ENCODE measurements at places on chromosomes 5 and 9. TPM values are rescaled to one million over a fixed set of nuclear protein-coding genes. Genes with fewer than 3 reads are reported as not detected.
A peak's percentile ranks its signal among the peaks of the same experiment; 100 is the strongest.

DNA sequence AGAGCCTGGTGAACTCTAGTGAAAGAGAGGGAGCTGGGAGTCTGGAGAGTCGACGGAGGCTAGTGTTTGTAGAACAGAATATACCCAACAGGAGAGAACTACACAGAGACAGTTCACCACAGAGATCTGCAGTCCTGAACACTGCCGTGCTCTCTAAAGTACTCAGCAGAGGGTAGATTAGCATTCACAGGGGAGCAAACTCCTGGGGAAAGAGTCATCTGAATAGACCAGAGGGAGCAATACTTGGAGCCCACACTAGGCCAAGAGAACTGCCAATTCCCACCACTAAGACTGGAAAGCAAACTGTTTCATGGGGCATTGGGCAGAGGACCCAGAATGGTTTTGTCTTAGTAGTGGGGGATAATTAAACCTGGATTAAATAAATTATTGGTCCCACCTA is 235.6 kb downstream of the EDIL3 start:
- DNase-seq: no peak

DNA sequence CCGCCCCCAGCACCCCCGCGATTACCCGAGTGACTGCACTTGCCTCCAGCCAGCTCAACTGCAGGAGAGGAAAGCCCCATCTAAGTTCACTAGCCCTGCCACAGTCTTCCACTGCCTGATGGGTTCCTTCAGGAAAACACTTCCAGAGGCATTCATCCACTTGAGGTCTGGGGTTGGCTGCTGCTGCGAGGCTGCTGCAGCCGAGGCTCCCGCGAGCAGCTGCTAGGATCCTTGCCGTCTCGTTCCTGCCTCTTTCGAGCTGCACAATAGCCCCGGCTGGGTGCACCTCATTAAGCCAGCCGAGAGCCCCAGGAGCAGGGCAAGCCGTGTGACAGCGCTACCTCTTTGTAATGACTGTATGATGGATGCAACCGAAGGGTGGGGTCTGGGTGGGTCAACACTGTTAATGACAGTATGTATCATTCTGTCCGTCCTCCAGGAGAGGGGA is 24.2 kb upstream of the ELAVL2 start:
- DNase-seq: no peak

GRCh38 chr5:15008476-15008875 is 136.9 kb upstream of the ANKH start:
- no peak for DNase-seq

DNA sequence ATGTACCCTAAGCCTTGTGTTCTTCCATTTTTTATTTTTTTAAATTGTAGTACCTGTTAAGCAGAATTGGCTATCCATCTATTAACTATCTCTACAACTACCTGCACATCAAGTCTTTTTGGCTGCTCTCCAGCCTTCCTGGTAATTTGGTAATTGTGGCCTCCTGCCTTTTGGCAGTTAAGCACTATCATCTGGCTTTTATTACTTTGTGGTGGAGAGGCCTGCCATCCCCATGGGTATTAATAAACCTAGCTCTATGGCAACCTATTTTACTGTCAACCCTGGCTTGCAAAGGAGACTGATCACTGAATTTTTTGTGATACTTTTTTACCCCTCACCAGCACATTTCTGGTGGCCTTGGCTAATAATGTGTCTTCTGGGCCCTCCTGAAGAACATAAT is 20.5 kb downstream of the SELENOP start:
- no peak for DNase-seq

- no peak for DNase-seq
Measured at GRCh38 chr5:61918611-61919010, 387.4 kb upstream of the KIF2A start.

- peak; percentile 77 for DNase-seq
Measured at GRCh38 chr9:32579706-32580331, 6.9 kb upstream of the NDUFB6 start.

GRCh38 chr5:42718591-42718990 is 38.0 kb upstream of the CCDC152 start:
- DNase-seq: peak; percentile 5

DNA sequence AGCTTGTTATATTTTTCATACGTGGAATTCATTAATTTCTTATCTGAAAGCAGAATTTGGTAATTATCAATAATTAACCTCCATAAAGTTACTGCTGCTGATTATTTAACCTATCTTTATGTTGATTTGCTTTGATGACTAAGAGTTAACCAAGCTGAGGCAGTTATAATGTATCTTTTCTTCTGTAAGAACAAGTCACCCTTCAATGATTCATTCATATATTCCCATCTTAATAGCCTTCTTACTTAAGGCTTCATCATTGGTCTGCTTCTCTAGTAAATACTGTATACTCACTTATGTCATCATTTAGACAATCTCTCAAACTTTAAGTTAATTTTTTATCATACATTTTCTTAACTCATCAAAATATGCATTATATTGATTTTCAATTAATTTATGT is 592.2 kb downstream of the ANXA1 start:
- DNase-seq: no peak

GRCh38 chr5:176892663-176893062 is 6.5 kb downstream of the HK3 start:
- DNase-seq: no peak

GRCh38 chr9:109520475-109521132 is 22.5 kb upstream of the PTPN3 start:
- no peak for DNase-seq

GRCh38 chr5:52799358-52799982 is 11.8 kb downstream of the ITGA1 start:
- no peak for DNase-seq

DNA sequence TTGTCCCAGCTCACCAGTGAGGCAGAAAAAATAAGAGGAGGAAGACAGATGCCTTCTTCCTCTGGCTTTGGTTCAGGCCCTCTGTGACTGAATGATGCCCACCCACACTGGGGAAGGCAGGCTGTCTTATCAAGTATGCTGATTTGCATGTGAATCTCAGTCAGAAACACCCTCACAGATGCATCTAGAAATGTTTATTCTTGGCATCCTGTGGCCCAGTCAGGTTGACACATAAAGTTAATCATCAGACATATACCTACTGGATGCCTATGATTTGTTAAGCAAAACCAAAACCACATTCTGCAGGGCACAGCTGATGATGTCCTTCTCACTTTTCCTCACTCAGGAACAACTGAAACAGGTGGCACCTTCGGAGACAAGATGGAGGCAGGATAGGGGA is 243.4 kb upstream of the KCNN2 start:
- no peak for DNase-seq

GRCh38 chr9:126419475-126419874 is 92.8 kb downstream of the MVB12B start:
- no peak for DNase-seq

- DNase-seq: no peak
Measured at GRCh38 chr9:17594961-17595360, 16.1 kb downstream of the SH3GL2 start.

- DNase-seq: no peak
Measured at GRCh38 chr9:892123-892522, 50.6 kb downstream of the DMRT1 start.

DNA sequence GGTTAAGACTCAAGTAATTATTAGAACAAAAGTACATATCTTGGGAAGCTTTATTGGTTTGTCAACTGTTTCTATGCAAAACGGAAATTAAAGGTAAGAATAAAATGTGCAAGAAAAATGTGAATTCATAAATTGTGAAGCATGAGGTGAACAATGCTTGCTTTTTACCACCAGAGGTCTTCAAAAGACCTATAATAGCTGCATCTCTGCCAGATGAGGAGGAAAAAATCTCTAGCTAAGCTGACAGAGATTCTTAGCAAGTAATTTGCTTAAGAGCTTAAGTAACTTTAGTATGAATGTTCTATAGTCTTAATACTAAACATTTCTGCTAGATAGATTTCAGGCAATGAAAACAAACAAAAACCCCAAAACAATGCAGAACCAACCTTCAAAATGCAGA is 54.1 kb downstream of the MRPS30 start:
- DNase-seq: no peak

GRCh38 chr5:179132586-179133355 is 72.6 kb downstream of the ZNF354C start:
- DNase-seq: no peak

- no peak for DNase-seq
Measured at GRCh38 chr9:77224746-77225312, 47.5 kb downstream of the VPS13A start.

DNA sequence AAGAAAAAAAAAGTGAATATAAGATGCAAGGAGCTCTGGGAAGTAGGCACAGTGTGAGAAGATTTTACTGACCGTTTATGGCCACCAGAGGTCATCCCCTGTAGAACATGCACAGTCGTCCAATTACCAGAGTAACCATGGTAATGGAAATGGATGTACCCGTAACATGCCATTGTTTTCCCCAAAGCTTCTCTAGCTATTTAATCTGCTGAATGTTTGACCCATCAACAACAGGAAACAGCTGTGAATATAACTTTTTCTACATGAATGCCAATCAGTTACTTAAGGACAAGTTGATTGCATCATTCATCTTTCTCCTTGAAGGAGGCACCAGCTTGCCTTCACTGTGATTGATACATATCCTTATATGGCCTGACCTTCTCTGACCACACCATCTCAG is 1967.0 kb upstream of the CDH9 start:
- no peak for DNase-seq

- no peak for DNase-seq
Measured at GRCh38 chr5:80319702-80320101, at the start of gene SPZ1. SPZ1 (plus strand) TSS chr5:80320002; CDS start chr5:80320216, 214 bp downstream.

DNA sequence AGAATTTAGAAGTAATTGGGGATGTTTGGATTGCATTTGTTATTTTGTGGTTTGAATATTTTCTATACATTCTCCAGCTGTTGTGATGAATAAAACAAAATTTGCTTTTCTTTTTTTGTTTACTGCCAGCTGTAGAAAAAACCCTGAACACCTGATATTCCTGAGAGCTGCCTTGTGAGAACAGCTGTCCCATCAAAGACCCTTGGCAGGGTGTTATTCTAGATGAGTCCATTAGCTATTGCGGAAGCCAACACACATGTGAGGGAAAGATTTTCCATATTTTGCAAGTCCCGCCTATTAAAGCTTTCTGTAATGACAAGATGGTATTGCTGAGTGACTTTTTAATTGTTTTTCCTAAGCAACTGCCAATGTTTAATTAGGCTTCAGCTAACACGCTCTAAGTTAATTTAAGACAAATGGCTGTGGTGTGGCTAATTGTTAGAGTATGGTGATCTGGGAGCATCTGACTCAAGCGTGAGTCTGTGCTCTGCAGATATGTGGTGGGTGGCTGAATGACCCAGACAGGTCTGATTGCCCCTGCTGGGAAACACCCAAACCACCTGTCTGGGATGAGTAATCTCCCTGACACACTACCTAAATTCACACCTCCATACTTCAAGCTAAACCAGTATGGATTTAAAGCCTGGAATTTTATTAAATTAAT is 86.5 kb upstream of the PRLR start:
- DNase-seq: no peak

DNA sequence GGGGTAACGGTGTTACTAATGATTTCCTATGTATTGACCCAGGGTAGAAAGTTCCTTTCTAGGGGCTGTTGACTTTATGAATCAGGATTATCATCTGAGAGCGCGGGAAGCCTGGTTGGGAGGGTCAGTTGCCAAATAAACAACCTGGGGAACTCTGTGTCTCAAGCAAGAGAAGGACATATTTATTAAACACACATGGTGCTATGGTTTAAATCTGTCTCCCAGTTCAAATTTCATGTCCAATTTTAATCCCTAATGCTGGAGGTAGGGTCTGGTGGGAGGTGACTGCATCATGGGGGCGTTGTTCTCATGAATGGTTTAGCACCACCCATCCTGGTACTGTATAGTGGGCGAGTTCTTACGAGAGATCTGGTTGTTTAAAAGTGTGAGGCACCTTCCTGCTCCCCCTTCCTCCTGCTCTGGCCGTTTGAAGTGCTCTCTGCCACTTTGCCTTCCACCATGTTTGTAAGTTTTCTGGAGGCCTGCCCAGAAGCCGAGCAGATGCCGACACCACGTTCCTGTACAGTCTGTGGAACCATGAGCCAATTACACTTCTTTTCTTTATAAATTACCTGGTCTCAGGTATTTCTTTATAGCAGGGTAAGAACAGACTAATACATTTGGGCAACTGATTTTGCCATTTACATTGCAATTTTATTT is 19.7 kb upstream of the GAS1 start:
- DNase-seq: no peak

DNA sequence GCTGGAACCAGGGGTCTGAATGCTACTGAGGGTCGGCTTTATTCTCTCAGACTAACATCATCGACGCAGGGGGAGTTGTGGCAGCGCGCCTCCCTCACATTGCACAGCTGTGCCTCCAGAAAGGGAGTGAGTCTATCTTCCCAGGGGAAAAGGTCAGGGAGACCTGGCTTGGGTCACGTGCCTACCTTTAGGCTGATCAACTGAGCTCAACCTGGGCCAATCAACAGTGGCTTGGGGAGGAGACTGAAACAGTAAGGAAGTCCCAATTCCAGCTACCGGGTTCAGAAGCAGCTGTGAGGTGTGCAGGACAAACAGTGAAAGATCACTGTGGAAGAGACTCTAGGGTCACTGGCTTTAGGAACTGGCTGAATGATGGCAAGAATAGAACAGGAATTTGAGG is 14.3 kb downstream of the SNX30 start:
- DNase-seq: no peak

- DNase-seq: no peak
Measured at GRCh38 chr9:18143073-18143745, 330.7 kb upstream of the ADAMTSL1 start.

DNA sequence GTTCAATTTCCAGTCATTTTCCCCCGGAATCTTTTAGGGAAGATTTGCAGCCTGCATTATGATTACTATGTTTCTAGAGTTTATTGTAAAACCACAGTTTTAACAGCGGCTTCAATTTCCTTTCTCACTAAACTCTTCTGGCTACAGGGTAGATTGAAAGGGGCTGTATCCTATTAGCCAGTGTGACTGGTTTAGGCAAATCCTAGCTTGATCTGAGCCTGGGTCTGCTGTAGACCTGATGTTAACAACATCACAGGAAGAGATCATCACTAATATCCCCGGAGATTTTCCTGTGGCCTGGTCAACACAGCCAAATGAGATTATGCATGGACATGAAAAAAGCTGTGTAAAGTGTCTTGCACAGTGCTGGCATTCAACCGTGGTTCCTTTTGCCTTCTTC is 33.4 kb downstream of the STOM start:
- no peak for DNase-seq

GRCh38 chr9:2418619-2419018 is 203.0 kb upstream of the VLDLR start:
- no peak for DNase-seq

DNA sequence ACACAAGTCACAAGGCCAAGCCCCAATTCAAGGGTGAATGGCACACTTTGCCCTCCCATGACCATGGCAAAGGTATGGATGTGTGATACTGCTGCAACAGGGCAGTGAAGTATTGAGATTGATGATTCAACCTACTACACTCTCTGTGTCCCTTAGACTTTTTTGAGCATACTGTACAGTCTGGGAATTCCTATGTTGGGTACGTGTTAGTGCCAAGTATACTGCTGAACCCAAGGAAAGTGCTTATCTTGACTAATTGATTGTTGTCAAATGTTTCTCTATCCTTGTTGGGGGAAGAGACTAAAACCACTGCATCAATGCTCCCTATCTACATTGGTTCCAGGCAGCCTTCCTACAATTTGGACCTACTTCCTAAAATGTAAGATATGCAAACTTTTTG is 93.7 kb downstream of the NDFIP1 start:
- DNase-seq: no peak

- no peak for DNase-seq
Measured at GRCh38 chr5:56984445-56984844, 32.5 kb upstream of the MIER3 start.

Gene PCDHA7
- not detected for total RNA-seq

Gene NPR3
- total RNA-seq: 0.28 TPM

Gene BNC2
- total RNA-seq: 0.03 TPM

Gene LCN15
- not detected for total RNA-seq

Gene ENHO
- total RNA-seq: not detected

Gene HTR1A
- not detected for total RNA-seq

Gene ORM2
- 1.4 TPM for total RNA-seq

Gene RLN2
- total RNA-seq: 4.5 TPM

Measured in T-cell (primary cell).